ENCODE measurements at places on chromosomes 2 and 18.

DNA sequence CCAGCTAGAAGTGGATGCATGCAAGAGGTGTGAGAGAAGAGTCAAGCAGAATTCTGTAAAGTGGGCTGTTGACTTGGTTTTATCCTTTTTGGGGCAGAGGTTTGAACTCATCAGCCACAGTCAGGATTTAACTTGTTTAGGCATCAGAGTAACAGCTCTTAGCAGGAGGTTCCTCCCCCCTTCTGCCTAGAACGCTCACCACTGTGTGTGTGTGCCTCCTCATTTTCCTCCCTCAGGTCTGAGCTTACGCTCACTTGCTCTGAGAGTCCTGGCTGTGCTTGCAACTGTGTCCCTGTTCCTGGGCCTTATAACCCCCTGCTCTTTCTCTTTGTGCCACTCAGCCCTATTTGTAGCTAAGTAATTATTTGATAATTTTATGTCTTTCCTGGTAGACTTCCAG is 167.9 kb downstream of the TMEM182 start:
- no peak for DNase-seq

DNA sequence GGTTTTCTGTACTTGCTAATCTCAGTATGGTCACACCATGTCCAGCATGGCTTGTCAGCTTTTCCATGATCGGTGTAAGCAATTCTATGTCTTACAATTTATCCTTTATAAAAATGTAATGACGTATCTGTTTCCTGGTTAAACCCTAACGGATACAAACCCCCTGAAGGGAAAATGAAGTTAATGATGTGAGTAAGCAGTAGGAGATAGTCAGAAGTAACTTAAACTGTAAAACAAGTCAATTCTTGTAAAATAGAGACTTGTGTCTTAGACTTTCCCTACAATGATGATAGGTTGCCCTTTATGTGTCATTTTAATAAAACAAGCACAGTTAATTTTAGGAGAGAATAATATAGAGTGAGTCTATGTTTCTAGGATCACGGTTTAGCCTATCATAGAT is 1365.9 kb upstream of the SLC39A10 start:
- no peak for DNase-seq

GRCh38 chr2:223147431-223147830 is 95.4 kb downstream of the KCNE4 start:
- no peak for DNase-seq

DNA sequence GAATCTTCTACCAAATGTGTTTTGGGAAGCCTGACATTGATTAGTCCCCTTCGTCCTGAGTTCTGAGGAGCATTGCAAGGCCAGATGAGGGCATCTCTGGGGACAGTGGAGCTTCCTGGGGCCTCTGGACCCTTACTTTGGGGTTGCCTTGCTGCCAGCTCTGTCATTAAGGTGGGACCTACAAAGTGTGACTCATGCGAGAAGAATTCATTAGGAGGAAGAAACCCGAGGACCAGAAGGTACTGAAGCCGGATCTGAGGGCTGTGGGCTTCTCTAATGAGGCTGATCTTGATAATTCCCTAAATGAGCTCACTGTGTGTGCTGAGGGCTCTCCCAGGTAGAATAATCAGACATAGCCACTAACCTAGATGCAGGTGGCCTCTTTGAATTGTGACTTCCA is 695 bp upstream of the SCYGR2 start:
- DNase-seq = no peak

- no peak for DNase-seq
Measured at GRCh38 chr2:241627675-241628074, 9.3 kb downstream of the THAP4 start.

DNA sequence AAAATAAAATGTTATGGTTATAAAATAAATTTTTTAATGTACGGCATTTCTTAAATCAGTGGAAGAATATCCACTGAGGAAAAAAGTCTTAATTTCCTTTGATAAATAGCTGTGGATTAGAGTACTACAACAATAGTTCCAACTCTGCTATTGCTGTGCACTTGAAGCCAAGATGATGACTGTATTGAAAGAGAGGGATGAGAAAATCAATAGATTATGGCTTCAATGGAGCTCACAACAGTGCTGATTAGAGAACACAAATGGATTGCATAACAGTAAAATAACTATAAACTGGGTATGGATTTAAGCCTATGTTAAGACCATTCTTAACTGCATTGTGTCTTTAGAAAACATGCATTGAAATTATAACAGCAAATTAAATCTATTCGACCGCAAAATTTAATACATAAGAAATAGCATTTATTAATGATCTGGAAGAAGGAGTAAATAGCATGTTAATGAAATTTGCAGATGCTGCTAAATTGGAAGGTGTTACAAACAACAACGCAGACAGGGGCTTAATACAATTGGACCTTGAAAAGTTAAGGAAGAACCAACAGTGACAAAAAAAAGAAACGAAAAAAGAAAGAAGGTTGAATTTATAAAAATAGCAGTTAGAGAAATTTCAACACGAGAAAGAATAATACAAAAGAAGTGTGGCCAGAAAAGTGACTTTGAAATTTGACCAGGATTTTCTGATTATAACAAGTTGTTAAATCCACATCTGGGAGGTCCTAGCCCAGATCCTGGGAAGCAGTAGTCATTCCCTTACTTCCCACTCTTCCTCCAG is 8.6 kb upstream of the MAP3K20 start:
- no peak for DNase-seq

DNA sequence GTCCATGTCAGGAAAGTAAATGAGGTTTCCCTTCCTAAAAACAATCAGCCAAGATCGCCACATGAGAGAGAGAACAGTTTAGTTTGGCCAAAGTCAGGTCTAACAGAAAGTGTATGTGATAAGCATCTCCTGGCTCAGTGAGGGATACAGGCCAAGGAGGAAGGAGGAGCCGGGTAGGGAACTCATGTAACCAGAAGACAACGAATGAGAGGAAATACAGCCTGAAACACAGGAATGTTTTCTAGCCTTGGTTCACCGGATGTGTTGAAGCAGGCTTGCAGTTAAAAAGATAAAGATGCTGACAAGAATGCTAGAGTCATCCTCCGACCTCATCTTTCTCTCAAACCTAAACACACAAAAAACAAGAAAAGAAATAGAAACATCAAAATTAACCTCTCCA is 283.9 kb upstream of the SIX2 start:
- no peak for DNase-seq

GRCh38 chr2:101300836-101301235 is 7.7 kb downstream of the RNF149 start:
- no peak for DNase-seq

DNA sequence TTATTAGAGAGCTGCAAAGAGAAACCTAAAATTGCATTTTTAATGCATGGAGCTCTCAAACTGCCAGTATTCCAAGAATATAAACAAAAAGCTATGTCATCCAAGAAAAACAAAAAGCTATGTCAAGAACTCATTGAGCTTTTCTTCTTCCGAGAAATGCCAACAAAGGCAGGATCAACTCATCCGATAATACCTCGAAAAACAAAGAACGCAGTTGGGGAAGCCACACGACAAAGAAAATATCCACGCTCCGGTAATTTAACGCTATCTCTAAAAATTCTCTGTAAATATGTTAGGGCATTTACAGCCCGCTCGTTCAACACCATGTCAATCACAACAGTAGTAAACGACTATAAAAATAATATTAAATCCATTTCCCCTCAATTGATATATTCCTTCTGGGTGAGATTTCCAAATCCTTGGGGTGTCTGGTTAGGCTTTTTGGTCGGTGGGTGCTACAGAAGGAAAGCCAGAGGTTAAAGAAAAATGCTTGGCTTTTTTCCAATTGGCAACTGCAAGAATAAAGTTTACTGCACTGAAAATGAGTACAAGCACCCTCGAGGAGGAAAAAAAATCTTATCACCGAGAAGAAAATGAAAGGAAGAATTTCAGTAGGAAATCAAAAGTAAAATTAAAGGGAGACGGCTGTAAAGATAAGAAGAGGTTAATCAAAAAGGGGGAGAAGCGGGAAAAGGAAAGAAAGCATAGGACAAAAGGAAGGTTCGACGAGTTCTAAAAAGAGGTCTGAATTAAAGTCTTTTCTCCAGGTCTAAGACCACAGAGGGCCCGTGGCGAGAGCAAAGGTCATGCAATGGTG is 856 bp downstream of the TIA1 start:
- no peak for DNase-seq

GRCh38 chr2:217903859-217904613 is 98.8 kb downstream of the TNS1 start:
- no peak for DNase-seq

GRCh38 chr18:28718696-28719095 is 541.8 kb upstream of the CDH2 start:
- DNase-seq = no peak

DNA sequence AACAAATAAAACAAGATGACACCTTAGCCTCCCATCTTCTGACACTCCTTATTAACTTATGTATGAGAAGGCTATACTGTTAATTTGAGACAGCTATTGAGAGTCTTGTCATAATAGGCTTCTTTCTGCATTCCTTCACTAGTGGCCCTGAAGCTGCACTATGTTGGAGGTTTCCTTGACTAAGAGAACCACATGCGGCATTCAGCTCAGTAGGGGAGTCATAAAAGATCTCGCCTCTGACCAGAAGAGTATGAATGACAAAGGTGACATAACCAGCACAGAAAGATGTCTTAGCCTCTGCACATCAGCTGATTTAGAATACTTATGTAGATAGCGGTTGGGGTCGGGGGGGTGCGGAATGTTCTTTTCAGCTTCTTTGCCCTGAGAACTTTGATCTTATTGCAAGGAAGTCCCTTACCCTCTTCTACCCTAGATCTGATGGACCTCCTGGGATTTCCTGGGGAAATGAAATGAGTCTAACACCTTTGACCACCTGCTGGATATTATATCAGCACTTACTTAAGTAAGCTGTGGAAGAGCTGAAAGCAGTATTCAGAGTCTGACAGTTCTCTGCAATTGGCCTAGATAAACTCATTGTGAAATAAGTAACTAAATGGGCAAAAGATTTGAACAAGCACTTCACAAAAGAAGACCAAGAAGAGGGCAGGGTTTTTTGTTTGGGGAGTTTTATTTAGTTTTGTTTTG is 24.2 kb downstream of the RBM45 start:
- DNase-seq = no peak

DNA sequence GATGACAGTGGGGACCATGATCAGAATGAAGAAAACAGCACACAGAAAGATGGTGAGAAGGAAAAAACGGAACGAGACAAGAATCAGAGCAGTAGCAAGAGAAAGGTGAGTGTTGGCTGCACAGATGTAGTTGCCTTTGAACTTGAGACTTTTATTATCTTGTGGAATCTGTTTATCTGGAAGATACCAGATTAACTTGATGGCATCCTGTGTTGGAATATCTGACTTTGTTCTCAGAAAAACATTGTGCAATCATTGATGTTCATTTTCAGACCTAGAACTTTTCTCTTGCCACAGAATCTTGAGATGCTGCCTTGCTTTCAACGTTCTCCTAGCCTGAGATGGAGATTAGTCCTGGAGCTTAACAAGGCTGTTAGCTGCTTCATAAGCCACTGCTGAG is 5.9 kb downstream of the EIF4E2 start:
- DNase-seq = no peak

- no peak for DNase-seq
Measured at GRCh38 chr18:24695168-24695567, 234.7 kb downstream of the HRH4 start.

DNA sequence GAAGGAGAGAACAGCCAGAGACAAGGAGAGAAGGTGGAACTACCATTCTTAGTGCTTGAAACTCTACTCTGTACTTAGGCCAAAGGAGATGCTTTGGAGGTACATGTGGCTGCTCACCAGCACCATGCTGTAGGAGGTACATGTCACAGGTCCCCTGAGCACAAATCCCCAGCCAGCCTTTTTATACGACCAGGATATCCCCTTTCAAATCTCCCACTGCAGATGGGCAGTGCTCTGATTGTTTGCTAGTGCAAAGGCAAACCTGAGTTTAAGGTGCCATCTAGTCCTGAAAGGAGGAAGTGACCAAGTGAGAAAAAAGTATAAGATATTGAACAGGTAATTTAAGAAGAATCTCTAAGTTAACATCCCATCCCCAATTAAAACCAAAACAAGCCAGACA is 17.1 kb upstream of the TTC21B start:
- DNase-seq = no peak

GRCh38 chr18:63126134-63127069 is 193.2 kb downstream of the BCL2 start:
- no peak for DNase-seq

- peak; percentile 29 for DNase-seq
Measured at GRCh38 chr2:55133467-55134315, 83.4 kb upstream of the RTN4 start.

DNA sequence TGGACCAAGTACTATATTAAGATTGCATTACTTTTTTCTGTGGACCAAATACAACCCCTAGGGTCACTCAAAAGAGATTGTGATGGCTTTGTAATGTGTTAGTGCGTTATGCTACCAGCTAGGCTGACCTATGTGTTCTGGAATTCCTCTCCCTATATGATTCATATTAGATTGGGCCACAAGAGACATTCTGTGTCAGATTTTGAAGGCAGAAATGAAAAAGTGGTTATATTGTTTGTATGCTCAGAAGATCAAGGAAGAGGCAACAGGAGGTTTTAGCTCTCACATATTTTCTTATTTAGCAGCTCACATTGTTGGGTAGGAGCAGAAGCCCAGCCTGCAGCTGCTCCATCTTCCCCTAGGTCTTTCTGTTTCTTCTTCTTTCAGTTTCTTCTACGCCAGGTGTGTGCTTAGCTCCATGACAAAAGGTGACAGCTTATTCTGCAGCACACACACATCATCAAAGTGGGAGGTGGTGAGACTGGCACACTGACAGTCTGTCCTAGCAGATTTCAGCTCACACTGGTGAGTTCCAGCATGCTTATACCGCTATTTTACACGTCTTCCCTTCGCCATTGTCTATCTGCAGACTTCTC is 156.8 kb upstream of the UBE2E3 start:
- DNase-seq = no peak

GRCh38 chr2:240561325-240561971 is 1.3 kb downstream of the DUSP28 start:
- DNase-seq = no peak

GRCh38 chr18:10190564-10190963 is 263.9 kb upstream of the APCDD1 start:
- no peak for DNase-seq

DNA sequence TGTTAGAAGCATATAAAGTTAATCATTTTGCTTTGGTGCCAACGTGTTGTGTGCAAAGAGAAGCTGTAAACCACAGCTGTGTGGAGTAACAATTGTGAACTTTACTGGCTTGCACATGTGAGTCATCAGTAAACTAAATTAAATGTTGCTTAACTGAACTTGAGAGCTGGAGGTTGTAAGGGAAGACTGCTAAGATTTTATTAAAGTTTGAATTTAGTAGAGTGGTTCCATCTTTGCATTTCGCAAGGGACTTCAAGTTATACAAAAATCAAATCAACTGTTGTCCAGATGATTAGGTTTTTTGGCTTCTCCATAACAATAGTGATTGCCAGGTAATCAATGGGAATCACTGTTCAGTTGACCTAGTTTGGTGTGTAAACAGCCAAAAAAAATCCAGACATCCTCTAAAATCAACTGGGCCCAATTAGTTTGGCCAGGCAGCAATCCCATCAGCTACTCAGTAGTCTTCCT is 247.4 kb downstream of the MYO3B start:
- DNase-seq = no peak
